Sciatic nerve (tissue), 2 donors: ENCODE measurements at places on chromosomes 1 and 21.

DNA sequence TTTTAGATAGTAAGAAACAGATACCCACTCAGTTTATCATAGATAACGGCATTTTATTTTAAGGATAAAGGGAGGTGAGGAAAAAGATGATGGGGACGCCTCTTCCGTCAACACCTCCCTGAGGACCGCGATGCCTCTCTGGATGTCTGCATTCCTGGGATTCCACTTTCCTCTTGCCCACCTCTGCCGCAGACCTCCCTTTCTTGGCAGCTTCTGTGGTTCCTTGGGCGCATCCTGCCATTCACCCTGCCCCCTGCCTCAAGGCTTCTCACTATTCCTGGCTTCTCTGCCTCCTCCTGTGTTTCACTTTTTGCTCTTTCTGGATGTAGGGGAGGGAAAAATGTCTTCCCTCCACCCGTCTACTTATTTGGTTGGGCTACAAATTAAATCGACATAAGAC lies 19.9 kb downstream of the HUNK start:
- DNase-seq: no peak

DNA sequence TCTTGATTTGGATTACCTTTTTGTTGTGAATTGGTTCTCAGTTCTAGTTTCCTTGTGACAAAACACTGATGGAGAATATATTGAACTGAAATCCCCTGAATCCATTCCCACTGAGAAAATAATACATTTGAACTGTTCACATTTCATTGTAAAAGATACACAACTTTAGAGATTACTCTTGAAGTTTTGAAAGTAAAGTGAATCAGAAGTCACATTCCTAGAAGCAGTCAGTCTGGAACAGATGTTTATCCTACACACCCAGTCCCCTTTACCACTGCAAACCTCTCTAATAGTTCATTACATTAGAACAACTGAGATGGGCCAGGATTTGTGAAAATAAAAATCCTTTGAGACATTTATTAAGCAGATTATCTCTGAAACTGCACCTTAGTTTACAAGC lies 3.4 kb downstream of the RERE start:
- no peak for DNase-seq

DNA sequence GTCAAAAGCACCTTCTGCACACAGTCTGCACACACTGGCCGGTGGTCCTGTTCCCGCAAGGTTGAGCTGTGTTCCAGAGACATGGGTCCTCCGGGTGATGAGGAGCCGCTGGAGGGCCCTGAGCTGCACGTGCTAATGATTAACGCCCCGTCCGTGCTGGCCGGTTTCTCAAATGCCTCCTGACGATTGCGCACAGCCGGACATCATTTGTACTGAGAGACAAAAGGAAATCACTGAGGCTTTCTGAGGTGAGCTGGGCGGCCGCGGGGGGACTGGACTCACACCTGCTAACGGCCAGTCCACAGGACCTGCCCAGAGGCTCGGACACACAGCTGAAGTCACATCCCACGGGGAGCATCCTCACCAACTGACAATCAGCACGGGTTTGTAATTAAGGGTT lies 29.2 kb downstream of the POFUT2 start:
- no peak for DNase-seq

GRCh38 chr1:31767225-31767624 lies 3.1 kb upstream of the ADGRB2 start:
- no peak for DNase-seq

GRCh38 chr1:8352471-8352845 lies 34.5 kb downstream of the SLC45A1 start:
- no peak for DNase-seq

- DNase-seq: no peak
Observed at GRCh38 chr1:190762325-190762724, 284.7 kb upstream of the BRINP3 start.

DNA sequence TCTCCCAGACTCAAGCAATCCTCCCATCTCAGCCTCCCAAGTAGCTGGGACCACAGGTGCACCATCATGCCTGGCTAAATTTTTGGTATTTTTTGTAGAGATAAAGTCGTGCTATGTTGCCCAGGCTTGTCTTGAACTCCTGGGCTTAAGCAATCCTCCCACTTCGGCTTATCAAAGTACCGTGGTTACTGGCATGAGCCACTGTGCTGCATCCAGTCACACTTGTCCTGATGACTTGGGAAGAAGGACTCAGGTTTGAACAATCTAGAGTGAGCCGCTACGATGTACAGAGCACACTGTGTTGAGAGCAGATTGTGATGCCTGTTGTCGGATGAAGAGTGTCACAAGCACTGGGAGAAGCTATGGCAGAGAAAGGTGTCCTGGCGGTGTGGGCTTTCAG lies 27.2 kb downstream of the RNF187 start:
- DNase-seq: no peak
